ENCODE measurements at places on chromosomes 13 and 19. TPM values are rescaled to one million over a fixed set of nuclear protein-coding genes. Genes with fewer than 3 reads are reported as not detected.

DNA sequence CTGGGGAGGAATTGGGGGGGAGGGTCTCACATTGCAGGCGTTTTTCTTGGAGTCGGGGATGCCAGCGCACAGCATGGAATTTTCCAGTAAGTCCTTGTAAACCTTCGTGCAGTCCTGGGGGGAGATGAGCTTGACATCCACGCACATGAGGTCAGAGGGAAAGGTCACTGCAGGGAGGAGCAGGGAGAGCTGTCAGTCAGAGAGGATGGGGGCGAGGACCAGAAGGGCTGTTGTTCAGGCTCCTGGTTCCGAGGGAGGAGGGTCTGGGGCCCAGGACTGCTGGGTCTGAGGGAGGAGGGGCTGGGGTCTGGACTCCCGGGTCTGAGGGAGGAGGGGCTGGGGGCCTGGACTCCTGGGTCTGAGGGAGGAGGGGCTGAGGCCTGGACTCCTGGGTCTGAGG, 4.0 kb downstream of the KLK7 start:
- no peaks in the 10 kb centered on the region for H3K4me1 ChIP-seq
- H3K36me3 ChIP-seq: no peaks in the 10 kb centered on the region
- no peak for DNase-seq
- peaks cover 39% of the 10 kb centered on the region for H3K27me3 ChIP-seq
- no peak overlapping the region for H3K4me3 ChIP-seq

GRCh38 chr19:57269515-57270250, 10.6 kb upstream of the ZNF460 start:
- no peak for DNase-seq
- peaks cover 17% of the 10 kb centered on the region for H3K4me1 ChIP-seq

DNA sequence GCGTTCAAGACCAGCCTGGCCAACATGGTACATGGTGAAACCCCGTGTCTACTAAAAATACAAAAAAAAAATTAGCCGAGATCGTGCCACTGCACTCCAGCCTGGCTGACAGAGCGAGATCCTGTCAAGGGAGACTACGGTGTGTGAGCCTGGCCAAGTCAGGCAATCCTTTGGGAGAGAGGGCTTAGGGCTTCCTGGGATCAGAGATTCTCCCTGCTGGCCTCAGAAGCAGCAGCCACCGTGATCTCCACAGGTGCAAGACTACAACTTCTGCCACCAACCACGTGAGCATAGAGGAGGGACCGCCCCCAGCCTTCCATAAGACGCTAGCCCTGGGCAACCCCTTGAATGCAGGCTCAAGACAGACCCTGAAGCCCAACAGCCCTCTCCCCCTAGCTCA, 7.6 kb downstream of the MFSD12 start:
- no peak overlapping the region for H3K27ac ChIP-seq
- no peak for DNase-seq
- H3K4me3 ChIP-seq: no peak overlapping the region
- H3K4me1 ChIP-seq: peaks cover 32% of the 10 kb centered on the region

The ZNF91 gene
- total RNA-seq: 38.2 TPM

The WDR87 gene
- total RNA-seq: not detected

DNA sequence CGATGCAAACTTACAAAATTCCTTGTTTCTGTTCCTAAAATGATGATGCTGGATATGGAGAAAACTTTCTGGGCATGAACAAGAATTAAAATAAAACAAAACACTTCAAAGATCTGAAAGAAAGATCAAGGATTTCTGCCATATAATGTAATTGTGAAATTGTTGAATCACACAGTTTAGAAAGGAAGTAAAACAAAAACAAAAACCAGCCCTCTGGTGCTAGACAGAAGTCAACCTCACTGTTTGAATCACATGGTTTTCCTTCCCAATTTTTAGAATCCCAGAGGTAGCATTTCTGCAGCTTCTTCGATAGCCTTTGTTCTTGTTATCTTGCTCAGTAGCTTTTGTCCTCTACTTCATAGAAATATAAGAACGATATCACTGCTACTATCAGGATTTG, 118.2 kb upstream of the ARGLU1 start:
- H3K27ac ChIP-seq: no peak overlapping the region
- no peak overlapping the region for H3K4me3 ChIP-seq
- H3K36me3 ChIP-seq: no peaks in the 10 kb centered on the region

DNA sequence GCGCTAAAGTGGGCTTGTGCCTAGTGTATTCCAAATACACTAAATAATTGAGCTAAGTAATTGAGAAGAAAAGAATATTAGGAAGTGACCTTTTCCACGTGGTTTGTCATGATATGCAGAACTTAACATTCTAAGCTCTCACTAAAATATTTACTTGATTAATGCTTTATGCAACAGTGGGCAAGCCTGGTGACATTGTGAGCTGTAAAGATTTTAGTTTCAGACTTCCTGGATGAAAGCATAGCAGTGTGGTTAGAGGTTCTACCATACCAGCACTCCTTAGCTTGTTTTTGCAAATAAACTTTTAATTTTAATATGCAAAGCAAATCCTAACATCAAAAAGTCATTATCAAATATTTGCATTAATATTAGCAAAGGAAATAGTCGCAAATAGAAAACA, 1065.1 kb upstream of the SPRY2 start:
- no peak for DNase-seq
- H3K36me3 ChIP-seq: no peaks in the 10 kb centered on the region
- H3K27ac ChIP-seq: no peak overlapping the region
- no peaks in the 10 kb centered on the region for H3K27me3 ChIP-seq
- no peak overlapping the region for H3K4me3 ChIP-seq

DNA sequence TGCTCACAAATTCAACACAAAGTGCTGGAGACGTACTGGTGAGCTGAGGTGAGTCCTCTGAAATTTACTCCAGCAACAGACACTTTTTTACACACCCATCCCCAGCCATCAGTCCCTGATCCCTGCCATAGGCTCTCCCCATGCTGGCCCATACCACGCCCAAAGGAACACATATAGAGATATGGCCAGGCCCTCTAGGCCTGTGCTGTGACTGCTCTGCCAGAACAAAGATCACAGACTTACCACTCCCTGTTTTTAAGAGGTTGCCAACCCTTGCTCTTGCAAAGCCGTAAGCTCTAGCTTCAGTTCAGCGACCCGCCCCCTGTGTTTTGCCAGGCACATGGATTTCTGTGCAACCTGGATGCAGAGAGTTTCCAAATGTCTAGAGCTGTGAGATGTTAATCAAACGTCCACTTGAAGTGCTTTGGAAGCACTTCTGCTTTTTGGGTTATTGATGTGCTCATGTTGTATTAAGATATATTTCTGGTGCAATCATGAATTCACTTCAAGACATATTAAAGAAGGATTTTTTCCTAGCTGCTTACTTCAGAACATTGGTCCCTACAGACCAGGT, 59.7 kb downstream of the DLEU7 start:
- DNase-seq: no peak
- no peaks in the 10 kb centered on the region for H3K36me3 ChIP-seq
- no peak overlapping the region for H3K27ac ChIP-seq

GRCh38 chr19:7859831-7860713, 14.1 kb downstream of the PRR36 start:
- no peak overlapping the region for H3K4me3 ChIP-seq

The CCL25 gene
- total RNA-seq: not detected

The ZNF574 gene
- total RNA-seq: 12.8 TPM

The ZNF66 gene
- total RNA-seq: 8.9 TPM

GRCh38 chr13:40537146-40537895, 129.1 kb downstream of the FOXO1 start:
- H3K4me3 ChIP-seq: no peak overlapping the region
- H3K27ac ChIP-seq: no peak overlapping the region
- H3K36me3 ChIP-seq: no peaks in the 10 kb centered on the region
- no peaks in the 10 kb centered on the region for H3K27me3 ChIP-seq

GRCh38 chr13:90867336-90867683, 480.2 kb upstream of the MIR17HG start:
- H3K36me3 ChIP-seq: no peaks in the 10 kb centered on the region
- H3K27me3 ChIP-seq: no peaks in the 10 kb centered on the region
- H3K4me1 ChIP-seq: no peaks in the 10 kb centered on the region
- H3K27ac ChIP-seq: no peak overlapping the region

DNA sequence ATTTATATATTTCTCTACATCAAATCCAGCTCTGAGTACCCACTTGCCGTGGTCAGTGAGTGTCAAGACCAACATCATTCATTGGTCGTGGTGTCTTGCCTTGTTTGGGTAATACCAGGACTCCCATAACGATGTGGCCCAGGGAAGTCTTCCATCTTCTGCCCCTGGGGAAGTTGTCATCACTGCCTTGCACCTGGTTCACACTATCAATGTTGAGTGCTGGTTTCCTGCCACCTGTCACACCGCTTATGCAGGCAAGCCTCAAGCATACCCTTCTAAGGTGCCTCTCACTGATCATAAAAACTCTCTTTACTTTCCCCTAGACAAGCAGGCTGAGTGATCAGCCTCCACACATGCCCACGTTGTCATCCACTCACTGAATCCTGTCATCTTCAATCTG, 382.4 kb downstream of the KCTD12 start:
- H3K4me3 ChIP-seq: no peak overlapping the region
- no peak for DNase-seq
- no peaks in the 10 kb centered on the region for H3K36me3 ChIP-seq
- H3K27me3 ChIP-seq: no peaks in the 10 kb centered on the region

GRCh38 chr19:32688311-32688710, 3.3 kb upstream of the NUDT19 start:
- no peak for DNase-seq
- no peak overlapping the region for H3K4me3 ChIP-seq
- H3K27me3 ChIP-seq: no peaks in the 10 kb centered on the region

The ZNF730 gene
- 3.3 TPM for total RNA-seq

- no peaks in the 10 kb centered on the region for H3K27me3 ChIP-seq
- H3K27ac ChIP-seq: peak overlapping the region; percentile 98
- no peak for DNase-seq
- H3K36me3 ChIP-seq: peaks cover 81% of the 10 kb centered on the region
Measured at GRCh38 chr13:41462427-41462826, 5.1 kb downstream of the RGCC start.

DNA sequence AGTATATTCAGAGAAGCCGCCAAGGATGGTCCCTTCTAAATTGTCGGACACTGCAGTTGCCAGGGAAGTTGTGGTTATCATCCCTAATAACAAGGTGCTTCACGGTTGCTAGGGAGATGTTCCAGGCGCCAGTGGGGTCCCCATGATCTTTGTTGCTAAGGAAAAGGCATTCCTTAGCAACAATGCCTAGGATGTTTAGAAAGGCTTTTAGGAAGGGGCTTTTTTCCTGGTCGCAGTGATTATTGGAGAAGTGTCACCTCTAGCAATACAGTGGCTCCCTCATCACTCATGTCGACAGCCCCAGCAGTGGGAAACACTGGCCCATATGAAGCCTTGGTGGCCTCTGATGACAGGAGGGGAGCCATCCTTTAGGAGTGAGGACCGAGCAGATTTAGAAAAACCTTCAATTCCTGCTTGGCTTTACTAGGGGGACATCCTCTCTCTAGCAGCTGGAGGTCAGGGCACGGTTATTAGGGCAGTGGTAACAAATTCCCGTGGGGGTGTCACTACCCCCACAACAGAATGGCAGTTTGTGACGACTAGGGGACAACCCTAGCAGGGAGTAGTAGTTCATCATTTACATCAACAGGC, 6.4 kb upstream of the TMC4 start:
- no peaks in the 10 kb centered on the region for H3K27me3 ChIP-seq
- H3K4me3 ChIP-seq: no peak overlapping the region
- H3K27ac ChIP-seq: no peak overlapping the region
- no peak for DNase-seq

The ZNF560 gene
- 0.11 TPM for total RNA-seq

The B3GNT3 gene
- total RNA-seq: 0.20 TPM

The LGALS7B gene
- total RNA-seq: not detected

The TRAPPC6A gene
- 27.3 TPM for total RNA-seq

DNA sequence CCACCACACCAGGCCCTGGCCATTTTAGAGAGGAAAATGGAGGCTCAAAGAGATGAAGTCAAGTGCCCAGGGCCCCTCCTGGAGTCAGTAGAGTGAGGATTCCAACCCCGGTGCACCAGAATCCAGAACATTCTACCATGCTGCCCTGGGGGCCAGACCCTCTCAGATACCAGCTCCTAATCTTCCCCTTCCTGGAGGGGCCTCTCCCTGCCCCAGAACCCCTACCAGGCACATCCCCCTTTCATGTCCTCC, 11.1 kb downstream of the CAPN12 start:
- DNase-seq: no peak
- peaks cover 3% of the 10 kb centered on the region for H3K27me3 ChIP-seq
- H3K36me3 ChIP-seq: peaks cover 10% of the 10 kb centered on the region
- H3K27ac ChIP-seq: peak overlapping the region; percentile 77
- H3K4me1 ChIP-seq: peaks cover 36% of the 10 kb centered on the region

- no peak for DNase-seq
- no peak overlapping the region for H3K27ac ChIP-seq
- no peaks in the 10 kb centered on the region for H3K27me3 ChIP-seq
- H3K36me3 ChIP-seq: peaks cover 51% of the 10 kb centered on the region
- H3K4me1 ChIP-seq: peaks cover 4% of the 10 kb centered on the region
- H3K4me3 ChIP-seq: no peak overlapping the region
Measured at GRCh38 chr13:111249637-111250360, 70.6 kb upstream of the TEX29 start.

GRCh38 chr19:18551631-18552030, 6.0 kb upstream of the KXD1 start:
- DNase-seq: no peak
- H3K27ac ChIP-seq: no peak overlapping the region
- H3K36me3 ChIP-seq: no peaks in the 10 kb centered on the region
- no peaks in the 10 kb centered on the region for H3K4me1 ChIP-seq
- no peaks in the 10 kb centered on the region for H3K27me3 ChIP-seq

The SGCG gene
- not detected for total RNA-seq

GRCh38 chr19:1067341-1067957, 482 bp downstream of the ARHGAP45 start:
- H3K36me3 ChIP-seq: peaks cover 32% of the 10 kb centered on the region
- peaks cover 42% of the 10 kb centered on the region for H3K4me1 ChIP-seq
- H3K27me3 ChIP-seq: no peaks in the 10 kb centered on the region
- DNase-seq: peak; percentile 82

DNA sequence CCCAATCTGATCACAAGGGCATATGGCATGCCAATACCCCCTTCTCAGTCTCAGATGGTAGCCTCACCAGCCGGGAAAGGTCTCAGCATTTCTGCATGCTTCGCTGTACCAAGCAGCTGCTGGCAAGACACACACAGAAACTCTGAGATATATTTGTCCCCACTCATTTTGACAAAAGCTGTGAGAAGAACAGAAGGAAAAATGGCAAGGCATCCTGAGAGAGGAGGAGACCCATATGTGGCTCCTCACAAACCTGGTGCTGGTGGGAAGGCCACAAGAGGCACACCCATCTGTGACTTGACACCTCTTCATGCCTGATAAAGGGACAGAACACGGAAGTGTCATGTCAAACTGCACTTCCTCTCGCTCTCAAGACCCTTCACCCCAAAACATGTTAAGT, 36.7 kb upstream of the DOCK9 start:
- no peaks in the 10 kb centered on the region for H3K27me3 ChIP-seq
- peaks cover 1% of the 10 kb centered on the region for H3K36me3 ChIP-seq
- no peak for DNase-seq
- peaks cover 54% of the 10 kb centered on the region for H3K4me1 ChIP-seq

The CCDC169 gene
- total RNA-seq: not detected

The FRY gene
- total RNA-seq: 0.68 TPM

The KLK11 gene
- not detected for total RNA-seq

- no peak overlapping the region for H3K27ac ChIP-seq
- no peak overlapping the region for H3K4me3 ChIP-seq
- peaks cover 2% of the 10 kb centered on the region for H3K4me1 ChIP-seq
- H3K36me3 ChIP-seq: no peaks in the 10 kb centered on the region
- no peaks in the 10 kb centered on the region for H3K27me3 ChIP-seq
- no peak for DNase-seq
Measured at GRCh38 chr13:32878163-32878562, 138.1 kb upstream of the KL start.

The CASP14 gene
- not detected for total RNA-seq

GRCh38 chr19:49213791-49214190, 56.2 kb downstream of the TRPM4 start:
- H3K36me3 ChIP-seq: no peaks in the 10 kb centered on the region
- DNase-seq: no peak
- no peak overlapping the region for H3K4me3 ChIP-seq
- H3K27ac ChIP-seq: no peak overlapping the region

Measured in activated CD8-positive, alpha-beta T cell treated with anti-CD3 and anti-CD28 coated beads for 36 hours (primary cell).